ENCODE measurements at places on chromosomes 12 and 14.

GRCh38 chr12:48349471-48349870 lies 1.2 kb downstream of the ZNF641 start:
- DNase-seq: no peak

GRCh38 chr12:26120561-26121274 lies 4.1 kb downstream of the BHLHE41 start:
- DNase-seq: no peak

DNA sequence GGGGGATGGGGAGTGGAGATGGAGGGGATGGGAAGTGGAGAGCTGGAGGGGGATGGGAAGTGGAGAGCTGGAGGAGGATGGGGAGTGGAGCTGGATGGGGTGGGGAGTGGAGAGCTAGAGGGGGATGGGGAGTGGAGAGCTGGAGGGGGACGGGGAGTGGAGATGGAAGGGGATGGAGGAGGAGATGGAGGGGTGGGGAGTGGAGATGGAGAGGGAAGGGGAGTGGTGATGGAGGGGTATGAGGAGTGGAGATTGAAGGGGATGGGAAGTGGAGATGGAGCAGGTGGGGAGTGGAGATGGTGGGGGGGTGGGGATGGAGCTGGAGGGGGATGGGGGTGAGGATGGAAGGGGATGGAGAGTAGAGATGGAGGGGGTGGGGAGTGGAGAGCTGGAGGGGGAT lies 26.1 kb downstream of the NCOR2 start:
- no peak for DNase-seq

DNA sequence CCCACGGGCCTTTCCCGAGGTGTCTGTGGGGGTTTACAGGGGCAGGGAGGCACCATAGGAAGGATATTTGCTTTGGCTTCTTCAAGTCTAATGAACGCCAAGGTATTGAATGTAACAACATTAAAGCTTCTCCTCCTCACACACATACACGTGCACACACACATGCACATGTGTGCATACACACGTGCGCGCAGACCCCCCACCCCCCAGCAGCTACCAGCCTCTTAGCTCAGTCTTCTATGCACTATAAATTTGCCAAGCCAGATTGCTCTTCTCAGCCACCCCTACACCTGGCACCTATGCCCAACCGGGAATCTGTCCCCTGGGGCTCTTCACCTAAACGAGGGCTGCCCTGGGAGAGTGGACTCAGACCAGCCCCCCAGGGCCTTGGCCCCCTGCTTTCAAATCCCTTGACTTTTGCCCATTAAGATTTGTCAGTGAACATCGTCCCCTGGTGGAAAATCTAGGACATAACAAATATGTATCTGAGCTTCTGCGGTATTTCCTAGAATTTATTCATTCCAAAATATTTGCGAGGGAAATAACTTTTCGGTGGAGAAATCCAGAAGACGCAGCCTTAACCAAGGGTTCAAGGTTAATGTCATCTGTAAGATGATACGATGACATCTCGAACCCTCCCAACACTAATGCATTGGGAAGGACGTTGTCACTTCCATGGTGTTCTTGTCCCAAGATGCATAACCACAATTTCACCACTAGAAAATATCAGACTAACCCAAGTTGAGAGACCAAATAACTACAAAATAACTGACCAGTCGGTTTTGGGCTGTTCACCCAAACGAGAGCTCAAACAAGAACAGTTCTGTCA lies 330.4 kb downstream of the MED13L start:
- no peak for DNase-seq

DNA sequence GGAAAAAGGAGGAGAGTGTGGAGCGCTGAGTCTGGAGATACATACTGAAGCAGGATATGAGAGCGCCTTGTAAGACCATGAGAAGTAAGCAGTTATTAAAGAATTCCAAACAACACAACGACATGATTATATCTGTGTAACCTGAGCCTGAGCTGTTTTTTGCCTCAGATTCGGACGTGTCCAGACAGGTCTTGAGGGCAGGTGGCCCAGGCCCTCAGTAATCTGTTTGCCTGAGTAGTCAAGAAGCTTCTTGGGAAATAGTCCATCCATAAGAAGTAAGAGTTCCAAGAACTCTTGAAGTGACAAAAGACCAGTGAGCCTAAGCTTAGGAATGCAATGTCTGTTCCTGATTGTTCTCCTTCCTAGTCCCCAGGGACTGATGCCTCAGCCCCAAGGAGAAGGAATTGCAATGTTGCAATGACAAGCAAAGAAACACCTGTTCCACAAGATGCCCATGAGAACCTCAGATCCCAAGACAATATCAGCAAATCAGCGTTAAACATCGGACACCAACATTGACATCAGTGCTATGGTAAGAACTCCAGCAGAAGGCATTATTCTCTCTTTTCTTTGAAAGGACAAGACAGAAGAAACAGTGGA lies 34.7 kb upstream of the ADAMTS20 start:
- no peak for DNase-seq

GRCh38 chr14:32709027-32709426 lies 229.7 kb upstream of the NPAS3 start:
- DNase-seq: no peak

DNA sequence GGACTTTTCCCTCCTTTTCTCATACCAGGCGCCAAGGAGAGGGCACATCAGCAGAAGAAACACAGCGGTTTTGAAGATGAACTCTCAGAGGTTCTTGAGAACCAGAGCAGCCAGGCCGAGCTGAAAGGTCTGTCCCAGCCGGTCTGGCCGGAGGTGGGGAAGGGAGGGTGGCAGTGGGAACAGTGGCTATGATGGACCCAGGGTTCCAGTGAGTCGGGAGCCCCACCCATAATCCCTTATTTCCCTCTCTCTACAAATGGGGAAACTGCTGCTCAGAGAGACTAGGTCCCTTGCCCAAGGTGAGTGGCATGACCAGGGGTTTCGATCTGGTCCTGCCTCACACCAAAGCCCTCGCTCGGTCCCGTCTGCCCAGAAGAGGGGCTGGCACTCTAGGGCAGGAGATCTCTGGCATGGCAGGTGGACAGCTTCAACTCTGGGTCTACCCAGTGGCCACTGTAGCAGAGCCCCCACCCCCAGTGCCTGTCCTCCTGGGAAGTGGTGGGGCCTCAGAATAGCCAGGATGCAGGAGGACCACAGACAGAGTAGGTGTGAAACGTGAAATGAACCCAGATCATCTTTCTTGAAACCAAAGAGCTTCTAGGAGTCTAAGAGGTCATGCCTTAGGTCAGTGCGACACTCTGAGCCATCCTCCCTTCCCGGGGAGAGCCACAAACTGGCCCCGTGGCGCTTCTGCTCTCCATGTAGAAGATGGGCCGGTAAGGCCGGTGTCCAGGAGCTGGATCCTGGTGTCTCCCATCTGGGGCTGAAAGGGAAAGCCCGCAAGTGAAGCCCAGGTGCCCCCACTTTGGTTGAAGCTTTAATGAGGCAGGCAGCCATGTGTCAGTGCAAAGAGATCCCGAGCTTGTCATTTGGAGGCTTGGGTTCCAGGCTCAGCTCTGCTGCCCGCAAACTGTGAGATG lies 7.0 kb downstream of the CHGA start:
- DNase-seq: no peak

GRCh38 chr12:48681399-48681709 lies 684 bp downstream of the KANSL2 start:
- DNase-seq: no peak

DNA sequence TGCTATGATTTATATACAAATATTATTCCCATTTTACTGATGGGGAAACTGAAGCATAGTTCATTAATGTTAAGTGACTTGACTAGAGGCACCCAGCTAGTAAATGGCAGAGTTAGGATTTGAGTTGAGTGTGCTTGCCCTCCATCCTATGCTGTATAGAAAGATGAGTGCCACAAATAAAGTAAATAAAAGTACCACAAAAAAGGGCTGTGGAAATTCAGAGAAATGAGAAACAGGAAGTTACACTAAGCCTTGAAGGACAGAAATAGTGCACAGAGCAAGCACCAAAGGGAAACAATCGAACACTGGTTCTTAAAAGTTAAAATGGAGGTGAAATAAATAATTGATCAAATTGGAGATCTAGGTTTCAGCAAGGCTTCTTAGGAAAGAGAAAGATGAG lies 9.2 kb upstream of the ABCD2 start:
- DNase-seq: no peak

DNA sequence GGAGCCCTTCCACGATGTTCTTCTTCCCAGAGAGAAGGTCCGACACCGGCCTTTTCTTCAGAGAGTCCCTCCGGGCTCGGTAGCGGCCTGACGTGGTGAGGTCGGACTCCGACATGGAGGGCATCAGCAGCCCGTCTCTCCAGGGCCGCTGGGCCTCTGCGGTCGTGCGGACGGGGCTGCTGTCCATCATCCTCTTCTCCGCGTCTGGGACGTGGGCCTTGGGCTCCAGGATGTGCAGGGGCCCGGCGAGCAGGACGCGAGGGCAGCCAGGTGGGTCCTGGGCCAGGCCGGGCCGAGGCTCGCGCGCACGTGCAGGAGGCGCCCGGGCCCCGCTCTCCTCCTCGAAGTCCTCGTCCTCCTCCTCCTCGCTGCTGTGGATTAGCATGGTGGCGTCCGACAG lies 75.9 kb downstream of the PTPN21 start:
- no peak for DNase-seq

- no peak for DNase-seq
Measured at GRCh38 chr12:115335048-115335447, 651.1 kb upstream of the TBX3 start.

DNA sequence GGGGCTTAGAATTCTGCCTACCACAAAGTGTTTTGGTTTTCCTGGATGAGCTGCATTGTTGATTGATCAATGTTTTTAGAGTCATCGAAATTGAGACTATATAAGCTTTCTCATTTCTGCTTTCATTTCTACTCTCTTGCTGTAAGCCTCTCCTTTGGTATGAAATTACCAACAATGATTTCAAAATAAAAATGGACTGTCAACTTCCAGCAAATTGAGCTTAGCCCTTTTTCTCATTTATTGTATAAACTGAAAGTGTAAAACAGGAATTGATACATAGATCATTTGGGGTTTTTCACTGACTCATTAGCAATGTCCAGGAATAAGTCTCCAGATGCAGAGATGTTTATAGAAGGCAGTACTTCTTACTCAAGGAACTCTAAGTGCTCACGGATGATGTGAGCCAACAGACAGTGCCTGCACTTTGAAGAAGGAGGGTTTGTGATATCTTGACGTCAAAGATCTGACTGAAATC lies 20.0 kb upstream of the PCNX1 start:
- no peak for DNase-seq

- no peak for DNase-seq
Measured at GRCh38 chr14:39763402-39763890, 331.2 kb upstream of the FBXO33 start.

DNA sequence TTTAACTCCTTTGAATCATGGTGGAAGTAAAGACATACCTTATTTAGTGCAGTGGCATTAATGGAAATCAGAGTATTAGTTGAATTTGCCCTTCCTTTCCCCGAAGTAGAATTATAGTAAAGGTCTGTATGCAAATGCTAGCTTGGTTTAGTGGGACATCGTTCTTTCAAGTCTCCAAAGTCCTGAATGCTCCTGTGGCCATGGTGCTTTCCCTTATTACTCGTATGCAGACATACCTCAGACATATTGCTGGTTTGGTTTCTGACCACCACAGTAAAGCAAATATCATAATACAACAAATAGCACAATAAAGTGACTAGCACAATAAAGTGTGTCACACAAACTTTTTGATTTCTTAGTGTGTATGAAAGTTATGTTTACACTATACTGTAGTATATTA lies 52.3 kb downstream of the MNAT1 start:
- DNase-seq: no peak

DNA sequence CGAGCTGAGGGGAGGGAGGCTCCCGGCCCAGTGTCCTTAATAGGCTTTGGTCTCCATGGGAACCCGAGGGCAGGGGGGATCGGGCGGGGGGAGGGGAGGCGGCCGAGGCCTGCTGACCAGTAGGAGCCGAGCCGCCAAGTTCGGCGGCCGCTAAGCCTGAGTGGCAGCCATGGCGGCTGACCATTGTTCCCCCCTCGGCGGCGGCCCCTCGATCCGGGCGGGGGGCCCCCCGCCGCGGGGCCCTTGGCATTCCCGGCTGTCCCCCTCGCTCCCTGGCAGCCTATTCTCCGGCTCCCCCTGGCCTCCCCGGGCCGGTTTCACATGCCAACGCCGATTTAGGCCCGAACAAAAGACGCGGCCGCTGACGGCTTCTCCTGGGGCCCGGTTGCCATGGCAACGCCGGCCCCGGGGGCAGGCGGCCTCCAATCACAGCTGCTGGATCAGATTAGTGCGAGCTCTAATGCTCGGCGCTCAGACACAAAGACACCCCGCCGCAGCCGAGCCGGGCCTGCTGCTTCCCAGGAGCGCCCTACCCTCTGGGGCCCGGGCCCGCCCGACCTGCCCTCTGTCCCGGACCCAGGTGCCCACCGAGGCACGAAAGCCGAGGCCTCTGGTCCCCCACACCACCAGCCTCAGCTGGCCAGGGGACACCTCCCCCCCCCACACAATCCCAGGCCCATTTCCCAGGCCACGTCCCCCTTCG lies 7.3 kb downstream of the MSI1 start:
- peak; percentile 30 for DNase-seq

Measured in SK-N-MC (cell line).